DMS153 (cell line): ENCODE measurements at places on chromosomes 4 and X.

- no peak for DNase-seq
Measured at GRCh38 chr4:101540336-101540735, 193.0 kb upstream of the PPP3CA start.

- no peak for DNase-seq
Measured at GRCh38 chrX:11589641-11590040, 76.1 kb downstream of the ARHGAP6 start.

- no peak for DNase-seq
Measured at GRCh38 chr4:111362941-111363361, 740.1 kb upstream of the PITX2 start.

- no peak for DNase-seq
Measured at GRCh38 chrX:7286168-7286837, 138.3 kb upstream of the PUDP start.

DNA sequence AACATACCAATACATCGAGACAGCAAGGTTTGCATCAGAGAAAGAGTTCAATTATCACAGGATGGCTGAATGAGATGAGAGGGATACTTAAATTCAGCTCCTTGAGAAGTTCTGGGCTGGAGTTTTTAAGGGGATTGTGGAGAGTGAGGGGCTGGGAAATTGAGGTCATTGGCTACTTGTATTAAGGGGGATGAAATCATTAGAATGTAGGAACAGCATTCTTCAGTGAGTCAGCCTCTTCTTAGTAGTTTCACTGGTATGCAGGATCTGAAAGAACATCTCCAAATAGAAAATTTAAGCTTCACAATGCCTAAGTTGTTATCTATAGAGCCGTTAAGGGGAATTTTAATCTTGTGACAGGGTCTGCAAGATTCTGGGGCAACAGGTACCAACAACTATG lies 211.6 kb upstream of the TAPT1 start:
- no peak for DNase-seq

DNA sequence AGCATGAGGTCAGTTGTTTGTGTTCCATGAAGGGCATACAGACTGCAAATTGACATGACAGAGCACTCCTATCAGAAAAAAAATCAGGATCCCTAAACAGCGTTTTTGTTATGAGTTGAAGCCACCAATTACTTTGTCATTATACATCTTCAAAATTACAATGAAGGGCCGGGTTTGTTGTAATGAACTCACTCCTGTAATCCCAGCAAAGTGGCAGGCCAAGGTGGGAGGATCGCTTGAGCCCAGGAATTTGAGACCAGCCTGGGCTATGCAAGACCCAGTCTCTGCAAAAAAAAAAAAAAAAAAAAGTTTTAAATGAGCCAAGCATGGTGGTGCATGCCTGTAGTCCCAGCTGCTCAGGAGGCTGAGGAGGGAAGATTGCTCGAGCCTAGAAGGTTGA lies 3.5 kb upstream of the DCTD start:
- no peak for DNase-seq

DNA sequence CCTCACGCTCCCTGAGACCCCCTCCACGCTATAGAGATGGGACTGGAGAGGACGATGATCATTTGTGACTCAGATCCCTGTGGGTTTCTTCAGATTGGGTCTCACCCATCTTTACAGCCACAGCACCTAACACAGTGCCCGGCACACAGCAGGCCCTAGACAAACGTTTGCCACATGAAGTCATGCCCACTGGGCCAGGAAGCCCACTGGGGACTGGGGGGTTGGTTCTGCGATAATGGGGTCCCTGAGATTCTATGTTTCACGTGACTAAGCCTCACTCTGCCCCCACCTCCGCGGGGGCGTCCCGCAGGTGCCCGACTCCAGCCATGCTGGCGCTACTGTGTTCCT lies 3.8 kb downstream of the SOD3 start:
- no peak for DNase-seq

DNA sequence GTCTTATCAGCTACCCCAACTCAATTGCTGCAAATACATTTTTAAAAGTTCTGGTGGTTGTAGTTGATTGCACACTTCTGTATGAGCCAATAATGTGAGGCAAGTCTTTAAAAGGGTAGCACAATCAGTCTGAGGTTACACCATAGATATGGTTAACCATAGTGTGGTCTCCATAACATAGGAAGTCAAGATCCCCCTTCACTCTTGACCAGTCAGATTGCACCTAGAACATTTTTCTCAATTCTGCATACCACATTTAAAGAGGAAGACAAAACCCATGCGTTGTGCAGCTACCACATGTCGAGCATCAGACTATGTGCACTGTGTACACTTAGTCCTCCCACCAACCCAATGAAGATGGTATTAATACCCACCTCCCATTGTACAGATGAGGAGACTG lies 26.5 kb upstream of the CYBB start:
- DNase-seq: no peak

- DNase-seq: no peak
Measured at GRCh38 chr4:5478697-5479096, 229.7 kb downstream of the EVC2 start.

DNA sequence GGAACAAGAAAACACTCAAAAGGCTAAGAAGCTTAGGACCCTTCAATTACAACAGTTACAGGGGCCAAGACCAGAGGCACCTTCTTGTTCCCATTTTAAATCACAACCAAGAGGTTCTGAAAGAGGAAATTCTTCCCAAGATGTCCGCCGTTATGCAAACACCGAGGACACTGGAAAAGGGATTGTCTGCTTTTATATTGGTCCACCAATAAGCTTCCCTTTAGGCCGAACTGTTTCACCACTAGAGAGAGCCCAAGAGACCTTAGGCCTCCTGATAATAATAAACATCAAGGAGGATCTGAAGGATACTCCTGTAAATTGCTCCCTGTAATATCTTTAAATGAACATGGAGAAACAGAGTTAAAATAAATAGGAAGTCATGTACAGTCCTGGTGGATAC lies 92.6 kb upstream of the NLRP2B start:
- no peak for DNase-seq

- no peak for DNase-seq
Measured at GRCh38 chrX:104137496-104137895, 19.3 kb downstream of the SLC25A53 start.
